ENCODE measurements at places on chromosomes 7 and 10. TPM values are rescaled to one million over a fixed set of nuclear protein-coding genes. Genes with fewer than 3 reads are reported as not detected.

PRKAR2B gene
- 7.8 TPM for total RNA-seq

PDGFA gene
- total RNA-seq, result 16.2 TPM

SPOCK2 gene
- total RNA-seq, result 1.6 TPM

PKD1L1 gene
- not detected for total RNA-seq

HPSE2 gene
- 1.0 TPM for total RNA-seq

C7orf57 gene
- not detected for total RNA-seq

FAM25G gene
- 31.5 TPM for total RNA-seq

UNCX gene
- not detected for total RNA-seq

HMX3 gene
- not detected for total RNA-seq

PAOX gene
- total RNA-seq, result 18.7 TPM

OR9A2 gene
- not detected for total RNA-seq

ZWINT gene
- total RNA-seq, result 7.8 TPM

EXOC4 gene
- total RNA-seq, result 60.0 TPM

SMKR1 gene
- total RNA-seq, result not detected

GPRIN2 gene
- 61.2 TPM for total RNA-seq

EBF3 gene
- total RNA-seq, result 1.4 TPM

SPDYE3 gene
- total RNA-seq, result not detected

CARD11 gene
- not detected for total RNA-seq

SPDYE6 gene
- total RNA-seq, result not detected

GIMAP1 gene
- total RNA-seq, result 1.3 TPM

LRRN3 gene
- total RNA-seq, result not detected

CFTR gene
- 3.4 TPM for total RNA-seq

IFIT1B gene
- not detected for total RNA-seq

COL1A2 gene
- 70.9 TPM for total RNA-seq

FOXI2 gene
- 1.4 TPM for total RNA-seq

C10orf53 gene
- total RNA-seq, result not detected

OR2A25 gene
- total RNA-seq, result not detected

TSPAN12 gene
- 3.4 TPM for total RNA-seq

ASB10 gene
- total RNA-seq, result not detected

EVX1 gene
- not detected for total RNA-seq

FGFR2 gene
- 105 TPM for total RNA-seq

DIP2C gene
- 15.9 TPM for total RNA-seq

NCF1 gene
- not detected for total RNA-seq

PVRIG gene
- not detected for total RNA-seq

PPP1R17 gene
- total RNA-seq, result not detected

COL28A1 gene
- total RNA-seq, result 1.9 TPM

GBX1 gene
- total RNA-seq, result not detected

HPS1 gene
- 46.5 TPM for total RNA-seq

TMEM243 gene
- 27.7 TPM for total RNA-seq

STEAP1B gene
- not detected for total RNA-seq

CPN1 gene
- not detected for total RNA-seq

KIAA1217 gene
- total RNA-seq, result 59.2 TPM

CRYGN gene
- not detected for total RNA-seq

FFAR4 gene
- 0.89 TPM for total RNA-seq

GNAT3 gene
- not detected for total RNA-seq

FGF8 gene
- total RNA-seq, result not detected

DGKI gene
- total RNA-seq, result 6.2 TPM

LIPM gene
- total RNA-seq, result 16.7 TPM

ACTR3C gene
- total RNA-seq, result 10.9 TPM

SLC26A4 gene
- 0.26 TPM for total RNA-seq
